ENCODE measurements at places on chromosomes 4 and X. TPM values are rescaled to one million over a fixed set of nuclear protein-coding genes. Genes with fewer than 3 reads are reported as not detected.

GRCh38 chrX:72685810-72686456, 28.2 kb downstream of the PHKA1 start:
- DNase-seq = no peak

DNA sequence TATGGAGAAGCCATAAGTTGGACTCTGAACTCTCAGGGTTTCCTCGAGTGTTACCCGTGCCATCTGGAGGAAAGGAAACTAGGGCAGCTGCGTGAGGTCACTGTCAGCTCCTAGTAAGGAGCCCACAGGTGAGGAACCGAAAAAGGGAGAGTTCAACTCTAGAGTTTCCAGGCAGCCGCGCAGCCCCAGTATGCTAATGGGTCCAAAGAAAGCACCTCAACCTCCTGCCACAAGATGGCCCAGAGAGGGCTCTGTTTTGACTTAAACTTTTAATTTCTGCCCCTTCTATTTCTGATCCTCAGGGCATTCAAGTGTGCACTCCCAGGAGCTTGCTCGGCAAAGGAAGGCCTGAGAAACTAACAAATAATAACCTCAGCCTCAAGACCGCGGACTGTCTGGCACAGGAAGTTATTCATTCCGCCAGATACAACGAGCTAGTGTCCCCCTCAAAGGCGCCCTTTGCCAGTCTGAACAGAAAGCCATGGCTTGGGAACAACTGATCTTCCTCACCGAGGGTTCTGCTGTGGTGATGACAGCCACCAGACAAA, 13.9 kb downstream of the SCARB2 start:
- DNase-seq = no peak

DNA sequence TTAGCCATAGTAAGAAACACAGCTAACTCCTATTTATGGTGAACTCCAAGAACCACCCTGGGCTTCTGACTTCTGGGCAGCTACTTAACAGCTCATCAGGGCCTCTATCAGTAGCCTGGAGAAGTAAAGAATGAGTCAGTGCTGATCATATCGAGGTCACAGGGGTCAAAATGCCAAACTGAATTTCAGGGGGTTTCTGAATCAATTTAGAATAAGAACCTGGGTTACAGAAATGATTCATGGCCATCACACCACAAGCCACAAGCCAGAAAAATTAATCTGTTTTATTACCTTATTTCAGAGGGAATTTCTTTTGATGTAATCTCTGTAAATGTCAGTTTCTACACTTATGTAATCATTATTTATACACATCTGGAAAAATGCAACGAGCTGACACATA, 64.4 kb downstream of the CHST7 start:
- no peak for DNase-seq

DNA sequence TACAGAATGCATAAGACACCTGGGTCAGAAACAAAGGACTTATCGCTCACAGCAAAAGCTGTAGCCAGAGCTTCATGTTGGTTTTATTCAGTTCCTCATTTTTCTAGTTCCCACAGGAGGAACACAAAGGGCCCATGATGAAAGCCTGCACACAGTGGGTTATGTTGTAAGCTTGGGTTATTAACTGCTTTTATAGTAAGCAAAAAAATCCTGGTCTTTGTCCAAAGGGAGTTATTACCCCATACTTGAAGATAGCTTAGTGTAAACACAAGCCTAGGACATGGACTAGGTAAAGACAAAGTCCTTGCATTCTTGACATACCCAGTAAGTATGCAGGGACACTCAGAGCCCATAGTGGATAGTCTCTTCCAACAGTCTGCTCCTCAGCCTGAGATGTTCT, 11.7 kb downstream of the BBS12 start:
- peak; percentile 54 for DNase-seq

DNA sequence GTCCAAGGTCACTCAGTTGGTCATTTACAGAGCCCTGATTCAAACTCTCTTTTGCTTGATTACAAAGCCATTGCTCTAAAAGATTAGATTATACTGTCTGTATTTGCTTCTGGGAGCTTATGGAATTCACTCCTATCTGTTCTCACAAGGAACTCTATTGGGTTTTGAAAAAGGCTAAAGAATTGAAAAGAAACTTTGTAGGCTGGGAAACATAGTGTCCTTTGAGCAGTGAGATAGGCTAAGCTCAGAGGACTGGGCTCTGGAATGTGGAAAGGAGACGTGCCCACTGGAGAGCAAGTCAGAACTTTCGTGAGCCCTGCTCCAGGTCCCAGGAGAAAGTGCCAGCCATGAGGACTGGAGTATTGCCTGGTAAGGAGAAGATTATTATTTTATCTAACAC, at the start of gene RTL9:
Gene RTL9 (plus strand): TSS at position 301 of the 400 bp plus-strand sequence. CDS start 91,770 bp downstream, outside the sequence.
- DNase-seq = no peak

GRCh38 chr4:38178392-38178995, 218.3 kb downstream of the PTTG2 start:
- no peak for DNase-seq

- DNase-seq = peak; percentile 8
Measured at GRCh38 chr4:152634110-152634760, 45.6 kb downstream of the TMEM154 start.

GRCh38 chrX:101685923-101686322, 26.3 kb upstream of the ARMCX2 start:
- no peak for DNase-seq

DNA sequence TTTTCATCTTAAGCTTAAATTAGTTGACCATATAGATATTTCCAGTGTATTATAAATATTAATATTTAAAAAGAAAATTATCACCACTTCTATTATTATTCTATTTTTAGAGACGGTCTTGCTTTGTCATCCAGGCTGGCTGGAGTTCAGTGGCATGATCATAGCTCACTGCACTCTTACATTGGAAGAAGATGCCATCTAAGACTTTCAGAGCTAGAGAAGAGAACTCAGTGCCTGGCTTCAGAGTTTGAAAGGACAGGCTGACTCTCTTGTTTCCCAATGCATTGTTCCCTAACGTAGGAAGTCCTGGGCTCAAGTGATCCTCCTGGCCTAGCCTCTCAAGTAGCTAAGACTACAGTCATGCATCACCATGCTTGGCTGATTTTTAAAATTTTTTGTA, 75.9 kb downstream of the FIP1L1 start:
- no peak for DNase-seq

- DNase-seq = no peak
Measured at GRCh38 chr4:16072168-16072567, 11.7 kb downstream of the PROM1 start.

DNA sequence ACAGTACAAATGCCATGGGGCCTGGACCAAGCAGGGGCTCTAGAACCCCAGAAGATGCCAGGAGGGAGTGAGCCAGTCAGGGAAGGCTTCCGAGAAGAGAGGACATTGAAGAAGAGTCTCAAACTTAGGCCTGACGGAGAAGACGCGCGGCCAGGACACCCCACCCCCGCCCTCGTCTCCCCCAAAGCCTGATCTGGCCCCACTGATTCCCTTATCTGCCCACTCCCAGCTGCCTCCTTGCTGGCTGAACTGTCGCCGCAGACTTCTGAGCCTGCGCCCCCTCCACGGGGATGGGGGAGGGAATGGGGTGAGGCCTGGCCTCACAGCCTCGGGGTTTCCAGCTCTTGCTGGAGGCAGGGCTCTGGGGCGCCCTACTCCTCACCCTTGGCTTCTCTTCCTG, 3.6 kb upstream of the GATA1 start:
- DNase-seq = no peak

- DNase-seq = no peak
Measured at GRCh38 chr4:88080626-88081025, 73.2 kb downstream of the PKD2 start.

- DNase-seq = no peak
Measured at GRCh38 chrX:121558886-121559285, 511.5 kb downstream of the GLUD2 start.

DNA sequence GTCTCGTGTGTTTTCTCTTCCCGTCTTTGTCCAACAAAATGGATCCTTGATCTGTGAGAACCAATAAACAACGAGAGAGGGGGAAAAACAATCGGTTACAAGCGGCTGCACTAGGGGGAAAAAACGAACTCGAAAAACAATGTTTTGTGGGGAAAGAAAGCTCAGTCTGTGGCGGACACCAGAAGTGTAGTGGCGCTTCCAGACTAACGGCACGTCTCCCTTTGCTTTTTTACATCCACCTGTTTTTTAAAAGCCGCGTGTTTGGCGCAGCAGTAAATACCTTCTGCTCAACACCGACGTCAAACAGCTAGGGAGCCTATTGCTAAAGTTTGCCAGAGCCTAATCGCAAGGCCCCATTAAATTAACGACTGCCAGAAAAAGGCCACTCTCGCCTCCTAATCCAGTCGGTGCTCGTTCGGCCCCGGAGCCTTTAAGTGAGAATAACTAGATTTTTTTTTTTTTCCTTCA, 3.3 kb downstream of the NKX6-1 start:
- no peak for DNase-seq

GRCh38 chr4:117467404-117467803, 382.0 kb upstream of the TRAM1L1 start:
- no peak for DNase-seq

DNA sequence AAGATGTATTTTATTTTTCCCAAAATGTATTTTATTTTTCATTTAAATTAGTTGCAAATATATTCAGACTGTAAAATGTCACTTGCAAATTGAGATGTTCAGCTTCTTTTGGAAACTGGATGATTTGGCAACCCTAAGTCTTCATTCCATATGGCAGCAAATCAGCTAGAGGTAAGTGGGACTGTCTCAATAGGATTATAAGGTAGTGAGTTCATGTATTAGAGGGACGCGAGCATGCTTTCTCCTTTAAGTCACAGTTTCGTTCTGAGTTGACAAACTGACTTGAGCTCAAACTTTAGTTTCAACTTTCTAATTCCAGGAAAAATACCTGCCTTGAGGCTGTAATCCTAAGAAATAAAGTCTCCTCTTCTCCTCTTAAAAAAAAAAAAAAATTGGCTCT, 44.2 kb upstream of the TMEM131L start:
- no peak for DNase-seq

DNA sequence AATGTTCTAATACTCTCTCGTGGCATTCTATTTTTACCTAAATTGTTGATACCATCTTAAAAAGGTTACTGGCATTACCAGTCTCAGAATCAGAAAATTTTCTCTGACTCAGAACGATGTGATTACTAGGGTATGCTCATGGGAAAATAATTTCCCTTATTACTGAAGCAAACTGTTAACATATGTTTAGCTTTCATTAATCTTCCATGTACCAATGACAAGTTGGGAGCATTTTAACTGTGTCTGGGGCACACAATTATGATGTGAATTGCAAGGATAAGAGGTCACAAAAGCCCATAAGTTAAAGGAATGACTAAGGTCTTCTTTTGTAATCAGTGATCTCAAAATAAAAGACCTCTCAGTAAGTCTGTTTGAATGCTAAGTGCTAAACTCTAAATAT, 1254.6 kb downstream of the PCDH18 start:
- DNase-seq = no peak

DNA sequence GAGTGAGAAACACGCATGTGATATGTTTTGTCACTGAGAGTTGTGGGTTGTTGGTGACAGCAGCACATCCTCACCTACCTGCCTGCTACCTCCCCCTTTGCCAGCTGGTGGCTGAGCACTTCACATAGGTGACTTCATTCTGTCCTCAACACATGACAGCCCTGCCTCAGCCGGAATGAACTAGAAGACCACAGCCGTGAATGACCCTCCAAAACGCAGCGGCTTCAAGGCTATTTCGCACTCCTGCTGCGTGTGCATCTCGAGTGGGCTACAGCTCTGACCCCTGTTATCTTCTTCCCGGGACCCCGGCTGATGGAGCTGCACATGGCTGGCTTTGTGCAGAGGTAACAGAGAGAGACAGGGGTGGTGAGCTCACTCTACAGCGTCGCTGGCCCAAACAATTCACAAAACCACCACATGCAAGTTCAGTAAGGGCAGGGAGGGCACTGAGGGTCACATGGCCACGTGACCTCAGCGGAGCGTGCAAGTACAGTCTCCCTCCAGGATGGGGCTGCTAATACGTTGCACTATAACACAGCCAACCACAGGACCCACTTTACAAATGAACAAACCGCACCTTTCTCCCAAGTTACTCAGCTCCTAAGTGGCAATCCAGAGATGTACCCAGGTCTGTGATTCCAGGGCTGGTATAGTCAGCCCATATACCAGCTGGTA, 6.3 kb upstream of the PPP2R2C start:
- no peak for DNase-seq

DNA sequence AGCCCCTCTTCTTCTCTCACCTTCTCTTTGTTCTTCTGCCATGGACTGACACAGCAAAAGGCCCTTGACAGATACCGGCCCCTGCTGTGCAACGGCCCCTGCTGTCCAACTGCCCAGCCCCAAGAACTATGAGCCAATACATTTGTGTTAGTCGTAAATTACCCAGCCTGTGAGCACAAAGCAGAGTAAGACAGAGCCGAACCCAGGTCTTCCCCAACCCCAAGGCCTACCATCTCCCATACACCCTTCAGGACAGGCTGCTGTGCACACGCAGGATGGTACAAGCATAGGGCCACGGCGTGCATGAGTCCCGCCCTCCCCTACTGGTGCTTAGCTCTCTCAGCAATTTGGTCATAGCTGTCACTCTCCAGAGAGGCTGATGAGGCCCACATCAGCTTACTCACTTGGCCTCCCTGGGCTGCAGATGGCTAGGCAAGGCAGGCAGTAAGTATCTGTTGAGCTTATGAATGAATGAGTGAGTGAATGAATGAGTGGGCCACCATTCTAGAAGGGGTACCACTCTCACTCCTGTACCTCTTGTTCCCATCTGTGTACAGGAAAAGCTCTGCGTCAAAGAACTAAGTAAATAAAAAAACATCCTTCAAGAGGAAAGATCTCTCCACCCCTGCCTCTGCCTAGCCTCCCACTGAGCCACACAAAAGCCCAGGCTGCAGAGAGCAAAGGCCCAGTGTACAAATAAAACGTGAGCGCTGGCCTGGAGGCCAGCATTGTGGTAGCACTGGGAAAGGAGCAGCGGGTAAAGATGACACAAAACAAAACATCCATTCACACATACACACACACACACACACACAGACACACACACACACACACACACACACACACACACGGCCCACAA, 13.9 kb downstream of the WDR1 start:
- no peak for DNase-seq

DNA sequence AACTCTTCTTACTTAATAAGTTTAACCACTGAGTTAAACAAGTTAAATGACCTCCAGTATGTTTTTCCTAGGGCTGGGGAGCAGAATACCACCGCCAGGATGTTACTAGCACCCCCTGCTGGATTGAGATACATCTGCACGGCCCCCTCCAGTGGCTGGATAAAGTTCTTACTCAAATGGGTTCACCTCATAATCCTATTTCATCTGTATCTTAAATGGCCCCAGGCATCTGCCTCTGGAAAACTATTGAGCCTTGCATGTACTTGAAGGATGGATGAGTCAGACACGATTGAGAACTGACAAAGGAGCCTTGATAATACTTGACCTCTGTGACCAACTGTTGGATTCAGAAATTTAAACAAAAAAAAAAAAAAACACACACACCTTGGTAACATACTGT, 61.5 kb upstream of the MMAA start:
- peak; percentile 78 for DNase-seq

The ETDB gene
- not detected for total RNA-seq

The MTNR1A gene
- not detected for total RNA-seq

The LSM6 gene
- 53.6 TPM for total RNA-seq

The MAGEC3 gene
- not detected for total RNA-seq

The TCEAL2 gene
- 3.9 TPM for total RNA-seq

The TRAM1L1 gene
- total RNA-seq = 6.9 TPM

The MAGEA11 gene
- total RNA-seq = not detected

The DCAF12L2 gene
- 1.0 TPM for total RNA-seq

The DUSP21 gene
- total RNA-seq = not detected

Measured in hepatocyte (in vitro differentiated cells).